Kidney capillary endothelial cell (primary cell): ENCODE measurements at places on chromosomes 7 and 10.
A peak's percentile ranks its signal among the peaks of the same experiment; 100 is the strongest.

- no peak for DNase-seq
Measured at GRCh38 chr7:126436213-126436868, 816.4 kb downstream of the GRM8 start.

GRCh38 chr7:35714862-35715261, 19.9 kb upstream of the HERPUD2 start:
- no peak for DNase-seq

DNA sequence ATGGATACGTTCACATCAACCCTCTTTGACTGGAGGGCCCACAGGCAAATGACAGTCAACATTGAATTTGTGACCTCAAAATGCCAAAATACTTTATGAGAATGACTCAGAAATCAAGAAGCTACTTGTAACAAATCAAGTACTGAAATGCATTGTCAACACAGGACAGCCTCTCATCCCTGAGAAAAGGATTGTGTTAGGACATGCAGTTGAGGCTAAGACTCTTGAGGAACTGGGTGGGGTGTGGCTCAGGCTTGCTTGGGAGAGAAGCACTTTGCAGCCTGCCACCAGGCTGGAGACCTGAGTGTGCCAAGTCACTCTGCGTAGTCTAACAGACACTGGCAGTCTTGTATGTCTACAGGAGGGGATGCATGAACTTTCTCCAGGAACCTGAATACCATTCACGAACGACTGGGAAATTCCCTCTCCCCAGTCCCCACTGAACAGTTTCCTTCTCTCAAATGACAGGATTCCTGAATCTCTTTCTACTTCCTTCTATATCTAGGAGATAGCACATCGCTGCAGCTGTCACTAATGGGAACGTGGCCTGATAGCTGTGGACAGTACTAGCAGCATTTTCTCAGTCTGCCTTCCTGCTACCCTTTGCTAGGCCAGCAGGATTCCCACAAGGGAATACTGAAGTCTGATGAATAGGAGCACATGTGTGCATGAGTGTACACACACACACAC, 3.3 kb upstream of the SMO start:
- DNase-seq, result no peak

DNA sequence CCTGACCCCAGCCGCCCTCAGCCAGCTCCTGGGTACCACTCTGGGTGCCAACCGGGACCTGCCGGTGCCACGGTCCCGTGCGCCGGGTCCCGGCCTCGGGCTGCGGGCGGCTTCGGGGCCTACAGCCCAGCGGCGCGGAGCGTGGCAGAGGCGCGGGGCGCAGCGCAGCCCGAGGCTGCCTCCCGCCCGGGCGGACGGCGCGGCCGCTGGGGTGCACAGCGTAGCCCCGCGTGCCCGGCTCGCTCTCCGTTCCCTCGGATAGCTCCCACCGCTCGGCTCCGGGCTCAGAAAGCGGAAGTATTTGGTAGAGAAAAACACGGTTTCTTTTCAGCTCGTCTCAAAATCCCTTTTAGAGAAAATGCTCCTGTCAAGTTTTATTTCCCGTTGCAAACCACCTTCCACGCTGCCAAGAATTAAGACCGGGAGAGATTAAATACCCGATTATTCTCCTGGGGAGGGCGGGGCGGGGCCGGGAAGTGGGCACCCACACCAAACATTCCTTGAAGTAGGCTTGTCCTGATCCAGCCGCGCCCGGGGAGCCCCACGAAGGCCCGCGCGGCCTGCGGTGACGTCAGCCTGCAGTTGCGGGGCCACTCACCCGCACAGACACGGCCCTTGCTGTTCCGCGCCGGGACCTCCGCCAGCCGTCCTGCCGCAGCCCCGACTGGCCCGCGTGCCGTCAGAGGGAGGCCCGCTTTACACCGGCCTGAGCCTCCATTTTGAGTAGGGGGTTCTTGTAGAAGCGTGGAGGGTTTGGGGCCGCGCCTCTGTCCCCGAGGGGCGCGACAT, 7.2 kb downstream of the HOXA13 start:
- DNase-seq, result no peak

DNA sequence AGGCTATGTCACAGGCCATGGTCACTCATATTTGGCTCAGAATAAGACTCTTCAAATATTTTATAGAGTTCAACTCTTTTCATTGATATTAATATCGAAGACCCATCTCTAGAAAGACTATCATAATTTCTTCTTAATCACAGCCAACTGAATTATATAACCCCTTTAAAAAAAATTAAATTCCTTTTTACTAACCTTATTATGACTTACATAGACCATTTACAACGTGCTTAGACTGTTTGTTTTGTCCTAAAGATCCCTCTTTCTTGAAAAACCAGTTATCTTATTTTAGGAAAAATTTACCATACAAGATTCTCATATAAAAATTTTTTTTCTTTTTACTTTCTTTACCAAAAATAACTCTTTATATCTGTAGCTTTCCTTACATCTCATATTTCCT, 10.2 kb upstream of the TMEM254 start:
- no peak for DNase-seq

- no peak for DNase-seq
Measured at GRCh38 chr10:536371-536925, 153.0 kb downstream of the DIP2C start.

GRCh38 chr10:50396491-50397311, 145.4 kb upstream of the ASAH2 start:
- no peak for DNase-seq

DNA sequence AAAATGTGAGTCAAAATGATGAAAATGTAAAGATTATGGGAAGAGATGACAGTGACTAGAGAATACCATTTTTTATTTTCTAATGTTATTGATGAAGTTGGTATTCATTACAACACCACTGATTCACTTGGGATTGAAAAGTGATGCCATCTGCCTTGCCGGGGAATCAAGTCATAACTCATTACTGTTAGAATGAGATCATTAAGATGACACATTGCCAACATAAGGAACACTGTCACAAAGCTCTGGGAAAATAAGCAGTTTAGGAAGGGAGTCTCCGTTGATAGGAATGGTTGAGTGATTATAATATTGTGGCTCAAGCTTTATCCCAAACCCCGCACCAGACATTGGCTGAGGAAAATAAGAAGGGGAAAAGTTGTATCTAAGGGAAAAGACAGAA, 121.5 kb upstream of the PLPP4 start:
- no peak for DNase-seq

DNA sequence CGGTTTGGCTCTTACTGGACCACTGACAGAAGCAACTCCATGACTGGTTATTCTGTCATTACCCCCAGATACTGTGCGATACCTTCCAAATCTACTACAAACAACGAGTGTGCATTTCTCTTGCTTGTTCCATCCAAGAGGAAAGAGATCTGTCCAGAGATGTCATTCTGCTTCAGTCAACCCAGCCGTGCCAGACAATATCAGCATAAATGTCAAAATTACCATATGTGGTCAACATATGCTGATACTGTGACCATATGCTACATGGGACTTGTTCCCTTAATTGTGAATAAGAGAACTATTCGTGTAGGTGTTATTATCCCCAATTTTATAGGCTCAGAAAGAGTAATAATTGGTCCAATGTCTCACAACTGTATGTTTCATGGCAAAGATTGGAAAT, 143.2 kb upstream of the PRSS1 start:
- no peak for DNase-seq

GRCh38 chr10:120732067-120732466, 119.1 kb upstream of the WDR11 start:
- no peak for DNase-seq

- peak; percentile 44 for DNase-seq
Measured at GRCh38 chr7:23106823-23107663, 1.5 kb downstream of the KLHL7 start.

GRCh38 chr10:60495338-60496055, 105.8 kb upstream of the ANK3 start:
- peak; percentile 3 for DNase-seq

DNA sequence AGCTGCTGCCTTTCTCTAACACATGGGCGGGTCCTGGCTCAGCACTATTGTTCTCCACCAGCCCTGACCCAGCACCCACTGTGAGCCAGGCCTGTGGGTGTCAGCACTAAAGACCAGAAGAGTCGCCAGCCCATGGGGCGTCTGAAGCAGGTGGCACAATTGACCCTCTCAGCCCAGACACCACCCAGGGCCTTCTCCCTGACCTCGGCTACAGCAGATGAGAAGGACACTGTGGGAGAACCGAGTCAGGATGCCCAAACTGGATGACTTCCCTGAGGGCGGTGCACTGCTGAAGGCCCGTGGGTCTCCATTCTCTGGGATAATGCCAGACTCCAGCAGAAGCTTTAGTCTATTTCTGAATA, 97.0 kb downstream of the MKI67 start:
- no peak for DNase-seq

DNA sequence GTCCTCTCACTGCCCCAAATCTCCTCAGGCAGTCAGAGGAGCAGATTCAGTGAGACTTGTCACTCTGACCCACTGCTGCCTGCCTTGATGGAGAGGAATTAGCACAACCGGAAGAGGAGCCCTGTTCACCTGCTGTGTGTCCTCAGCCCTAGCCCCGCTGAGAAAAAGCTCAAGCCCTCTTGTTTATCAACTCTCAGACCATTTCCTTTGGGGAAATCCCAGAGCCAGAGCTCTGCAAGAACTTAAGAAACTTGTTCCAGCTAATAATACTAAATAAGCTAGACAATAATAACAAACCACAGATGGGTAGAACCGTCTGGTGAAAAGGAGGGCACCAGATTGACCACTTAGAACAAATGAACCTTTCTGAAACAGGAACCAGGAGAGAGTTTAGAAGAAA, 37.7 kb upstream of the ITGB1 start:
- DNase-seq, result no peak

DNA sequence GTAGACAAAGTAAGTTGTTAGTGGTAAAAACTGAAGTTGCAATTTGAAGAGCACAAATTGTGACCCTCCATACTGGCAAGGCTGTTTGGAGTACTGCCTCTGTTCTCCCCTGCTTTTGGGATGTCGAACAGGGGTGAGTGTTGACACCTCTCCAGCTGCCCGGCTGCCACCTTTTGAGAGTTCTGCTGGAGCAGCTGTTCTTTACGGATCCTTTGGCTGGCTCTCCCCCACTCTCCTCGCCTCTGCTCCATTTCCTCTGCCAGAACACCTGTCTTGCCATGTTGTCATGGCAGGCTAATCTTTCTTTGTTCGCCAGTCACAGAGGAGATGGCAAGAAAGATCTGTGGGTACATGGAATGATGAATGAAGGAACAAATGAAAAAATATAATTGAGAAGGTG, 34.9 kb downstream of the INSYN2A start:
- no peak for DNase-seq

DNA sequence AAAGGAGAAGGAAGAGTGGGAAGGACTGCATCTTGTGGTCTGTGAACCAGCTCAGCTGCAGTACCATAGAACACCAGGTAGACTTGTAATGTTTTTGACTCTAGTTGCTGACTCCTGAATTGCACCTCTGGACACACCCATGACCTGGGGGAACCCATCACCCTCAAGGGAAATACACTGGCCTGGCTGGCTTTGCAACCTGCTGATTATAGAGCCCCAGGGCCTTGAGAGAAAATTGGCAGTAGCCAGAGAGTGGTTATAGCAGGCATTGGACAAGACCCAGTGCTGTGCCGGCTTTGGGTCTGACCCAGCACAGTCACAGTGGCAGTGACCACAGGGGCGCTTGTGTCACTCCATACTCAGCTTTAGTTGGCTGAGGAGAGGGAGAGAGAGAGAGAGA, 902.3 kb downstream of the GRID1 start:
- no peak for DNase-seq

DNA sequence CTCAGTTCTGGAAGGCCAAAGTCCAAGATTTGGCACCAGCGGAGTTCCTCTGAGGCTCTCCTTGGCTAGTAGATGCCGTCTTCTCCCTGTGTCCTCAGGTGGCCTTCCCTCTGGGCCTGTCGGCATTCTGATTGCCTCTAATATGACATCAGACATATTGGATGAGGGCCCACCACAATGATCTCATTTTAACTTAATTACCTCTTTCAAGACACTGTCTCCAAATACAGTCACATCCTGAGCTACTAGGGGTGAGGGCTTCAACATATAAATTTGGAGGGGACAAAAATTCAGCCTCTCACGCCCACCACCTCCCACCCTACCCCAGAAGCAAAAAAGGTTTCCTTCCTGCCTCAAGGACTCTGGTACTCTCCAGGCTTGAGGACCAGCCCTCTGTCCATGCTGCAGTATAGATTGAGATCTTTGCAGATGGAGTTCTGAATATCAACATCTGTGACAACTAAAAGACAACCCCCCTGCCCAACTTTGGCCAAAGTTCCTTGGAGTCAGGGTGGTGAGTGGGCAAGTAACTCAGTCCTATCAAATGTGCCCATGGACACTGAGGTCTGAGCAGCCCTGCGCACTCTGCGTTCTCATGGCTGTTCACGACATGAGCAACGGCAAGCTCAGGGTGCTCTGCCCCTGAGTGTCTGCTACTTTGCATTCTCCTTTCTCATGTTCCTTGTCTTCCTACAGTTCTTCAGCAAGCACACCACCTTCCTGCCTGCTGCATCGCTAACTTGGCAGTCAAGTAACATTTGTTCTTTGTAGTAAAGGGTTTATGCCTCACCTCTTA, 11.5 kb downstream of the TMEM176B start:
- no peak for DNase-seq

- no peak for DNase-seq
Measured at GRCh38 chr10:30990971-30991646, 40.6 kb downstream of the ZNF438 start.

- no peak for DNase-seq
Measured at GRCh38 chr10:6321880-6322279, 119.1 kb downstream of the PFKFB3 start.

GRCh38 chr7:150964593-150965111, 13.5 kb downstream of the KCNH2 start:
- peak; percentile 76 for DNase-seq

DNA sequence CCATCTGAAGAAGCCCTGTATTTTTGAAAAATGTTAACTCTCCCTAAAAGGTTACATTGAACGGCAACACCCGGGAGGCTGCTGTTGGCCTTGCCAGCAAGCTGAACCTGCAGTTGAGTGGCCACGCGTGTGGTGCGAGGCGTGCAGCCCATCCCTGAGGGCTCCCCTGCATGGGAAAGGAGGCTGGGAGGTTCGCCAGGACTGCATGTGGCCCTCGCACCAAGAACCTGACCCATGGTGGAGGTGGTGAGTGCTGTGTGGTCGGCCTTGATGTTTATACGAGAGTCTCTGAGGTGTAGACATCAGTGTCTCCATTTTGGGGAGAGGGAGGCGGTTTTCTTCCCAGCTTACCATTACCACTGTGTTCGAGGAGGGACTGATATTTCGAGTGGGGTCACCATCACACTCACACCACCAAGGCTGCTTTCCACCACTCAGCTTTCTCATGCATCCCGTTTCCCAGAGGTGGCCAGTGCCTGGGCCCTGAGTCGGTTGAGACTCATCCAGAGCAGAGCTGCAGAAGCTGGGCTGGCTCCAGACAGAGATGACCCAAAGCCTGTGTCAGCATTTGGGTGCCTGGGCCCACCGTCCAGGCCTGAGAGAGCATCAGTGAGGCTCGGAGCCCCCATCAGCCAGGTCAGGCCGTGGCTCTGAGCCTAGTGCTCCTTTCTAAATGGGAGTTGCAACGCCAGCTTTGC, 222.6 kb downstream of the EBF3 start:
- no peak for DNase-seq

- DNase-seq, result no peak
Measured at GRCh38 chr7:132575419-132575981, 770 bp downstream of the PLXNA4 start.
